ENCODE measurements at places on chromosomes 3 and 15.

GRCh38 chr3:48595526-48596121, 495 bp upstream of the COL7A1 start:
- peak; percentile 48 for DNase-seq

GRCh38 chr15:101718896-101719295, 5.4 kb downstream of the TARS3 start:
- no peak for DNase-seq

- DNase-seq, result no peak
Observed at GRCh38 chr3:126979046-126979628, 3.8 kb upstream of the PLXNA1 start.

DNA sequence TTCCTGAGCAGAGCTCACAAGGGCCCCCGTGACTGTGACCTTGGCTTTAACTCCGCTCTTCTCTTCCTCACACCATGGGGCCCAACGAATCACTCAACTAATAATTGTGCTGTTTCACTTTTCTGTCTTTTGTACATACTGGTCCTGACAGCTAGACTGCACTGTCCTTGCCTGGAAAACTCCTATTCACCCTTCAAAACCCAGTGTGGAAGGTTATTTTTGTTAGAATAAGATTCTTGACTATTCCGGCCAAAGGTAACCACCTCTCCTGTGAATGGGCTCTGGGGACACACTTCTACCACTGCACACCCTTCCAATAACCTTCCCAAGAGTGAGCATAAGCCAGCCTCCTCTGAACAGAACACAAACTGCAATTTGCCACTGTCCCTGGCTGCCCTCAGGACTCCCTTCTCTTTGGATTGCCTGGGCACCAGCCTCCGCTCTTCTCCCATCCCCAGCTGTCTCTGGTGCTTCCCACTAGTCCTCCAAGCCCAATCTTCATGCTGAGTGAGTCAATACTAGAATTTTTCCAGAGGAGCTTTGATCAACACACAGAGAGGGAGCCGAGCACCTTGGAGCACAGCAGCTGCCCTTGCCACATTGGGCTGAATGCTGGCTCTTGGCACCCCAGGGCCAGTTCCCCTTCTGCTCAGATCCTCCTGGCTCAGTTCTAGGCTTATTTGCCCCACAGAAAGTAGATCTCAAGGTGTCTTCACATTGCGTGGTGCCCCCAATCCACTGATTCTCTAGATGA, 2.1 kb downstream of the SCN5A start:
- no peak for DNase-seq

DNA sequence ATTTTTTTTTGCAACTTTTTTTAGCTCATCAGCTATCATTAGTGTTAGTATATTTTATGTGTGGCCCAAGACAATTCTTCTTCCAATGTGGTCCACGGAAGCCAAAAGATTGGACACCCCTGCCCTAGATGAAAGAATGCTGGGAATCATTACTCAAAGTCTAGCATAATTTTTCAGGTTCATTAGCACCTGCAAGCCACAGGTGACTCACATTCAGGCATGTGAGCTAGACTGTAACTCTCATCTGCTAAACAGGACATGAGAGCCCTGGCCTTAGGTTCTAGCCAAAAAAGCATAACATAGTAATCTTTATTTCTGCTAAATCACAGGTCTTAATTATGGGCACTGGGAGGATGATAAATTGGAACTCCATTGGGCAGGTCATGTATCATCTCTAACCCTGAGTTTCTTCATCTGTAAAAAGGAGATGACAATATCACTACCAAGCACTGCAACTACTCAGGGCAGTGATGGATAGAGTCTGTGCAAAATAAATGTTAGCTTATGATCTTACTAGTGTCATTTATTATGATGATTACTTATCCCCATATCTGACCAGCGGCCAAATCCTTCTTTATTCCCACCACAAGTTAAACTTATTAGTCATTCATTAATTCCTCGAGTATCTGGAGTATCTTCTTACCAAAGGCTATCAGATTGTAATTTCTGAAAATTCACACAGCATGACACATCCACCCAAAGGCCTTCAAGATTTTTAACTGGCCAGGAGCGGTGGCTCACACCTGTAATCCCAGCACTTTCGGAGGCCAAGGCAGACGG, 125.0 kb downstream of the PLD1 start:
- DNase-seq, result no peak

DNA sequence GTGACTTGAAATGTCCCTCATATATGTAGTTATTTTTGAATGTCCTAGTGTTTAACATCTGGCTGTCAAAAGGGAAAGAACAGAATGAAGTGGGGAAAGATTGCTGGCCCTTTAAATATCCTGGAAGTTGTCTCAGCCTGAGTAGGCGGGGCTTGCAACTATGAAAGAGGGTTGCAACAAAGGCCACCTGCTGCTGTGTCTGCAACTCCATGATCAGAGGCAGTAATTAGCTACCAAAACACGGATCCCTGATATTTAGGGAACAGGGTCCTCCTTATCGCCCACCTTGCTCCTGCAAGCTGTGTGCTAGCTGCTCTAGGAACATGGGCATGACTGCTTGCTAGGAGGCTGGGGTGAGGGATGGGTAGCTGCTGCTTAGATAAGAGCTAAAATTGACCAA, 100.2 kb upstream of the CFAP20DC start:
- DNase-seq, result peak; percentile 68

GRCh38 chr3:191961022-191961421, 500.1 kb downstream of the PYDC2 start:
- no peak for DNase-seq

DNA sequence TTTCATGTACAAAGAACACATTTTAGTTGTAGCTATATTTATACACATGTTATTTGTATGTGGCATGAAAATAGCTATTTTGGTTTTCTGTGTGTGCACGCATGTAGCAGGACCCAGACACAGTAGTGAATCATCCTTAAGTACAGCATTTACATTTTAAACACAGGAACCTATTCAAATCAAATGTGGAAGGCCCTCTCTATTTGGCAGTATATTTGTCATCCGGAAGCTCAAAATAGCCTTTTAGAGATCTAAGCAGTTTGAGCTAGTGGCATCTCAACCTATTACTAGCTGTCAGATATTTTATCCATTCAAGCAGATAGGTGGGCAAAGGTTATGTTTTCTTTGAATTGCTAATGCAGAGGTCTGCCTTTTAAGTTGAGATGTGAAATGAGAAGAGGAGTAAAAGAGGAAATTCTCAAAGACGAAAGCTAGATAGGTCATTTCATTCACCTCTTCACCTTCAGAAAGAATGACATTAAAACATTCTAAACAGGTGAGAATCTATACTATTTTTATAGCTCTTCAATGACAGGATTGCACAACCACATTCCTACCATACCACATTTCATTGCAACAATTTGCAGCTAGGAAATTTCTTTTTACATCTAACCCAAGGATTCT, 46.3 kb upstream of the TIPARP start:
- DNase-seq, result peak; percentile 38

GRCh38 chr3:115784739-115785536, 161.6 kb downstream of the GAP43 start:
- DNase-seq, result no peak

DNA sequence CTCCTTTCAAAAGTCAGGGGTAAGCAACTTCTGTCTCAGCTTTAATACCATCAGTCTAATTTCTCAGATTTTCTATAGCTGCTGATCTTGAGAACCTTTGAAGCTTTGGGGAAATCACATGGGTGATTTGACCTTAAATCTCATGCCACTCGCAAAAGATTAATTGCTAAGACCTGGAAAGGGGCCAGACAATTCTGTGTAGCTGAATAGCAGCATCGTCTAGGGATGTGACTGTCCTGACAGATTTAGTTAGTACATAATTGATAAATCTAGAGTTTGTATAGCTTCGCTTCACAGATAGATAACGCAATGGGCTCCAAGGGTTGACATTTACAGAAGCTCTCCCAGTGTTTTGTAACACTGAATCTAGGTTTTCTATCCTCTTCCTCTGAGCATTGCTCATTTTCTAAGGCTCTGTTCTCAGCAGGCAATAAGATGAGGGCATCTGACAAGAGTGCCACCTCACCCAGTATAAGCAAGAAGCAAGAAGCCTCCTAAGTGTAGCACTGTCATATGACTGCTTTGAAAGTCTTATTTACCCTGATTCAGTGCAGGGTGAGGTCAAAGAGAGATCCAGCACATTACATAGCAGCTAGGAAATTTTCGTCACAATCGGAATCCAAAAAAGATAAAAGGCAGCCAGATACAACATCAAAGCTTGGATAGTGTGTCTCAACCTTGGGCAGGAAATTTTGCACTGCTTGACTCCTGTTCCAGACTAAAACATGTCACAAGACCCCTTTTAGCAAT, 47.7 kb upstream of the DUT start:
- no peak for DNase-seq

GRCh38 chr3:10379961-10380360, 59.0 kb upstream of the SEC13 start:
- DNase-seq, result no peak

DNA sequence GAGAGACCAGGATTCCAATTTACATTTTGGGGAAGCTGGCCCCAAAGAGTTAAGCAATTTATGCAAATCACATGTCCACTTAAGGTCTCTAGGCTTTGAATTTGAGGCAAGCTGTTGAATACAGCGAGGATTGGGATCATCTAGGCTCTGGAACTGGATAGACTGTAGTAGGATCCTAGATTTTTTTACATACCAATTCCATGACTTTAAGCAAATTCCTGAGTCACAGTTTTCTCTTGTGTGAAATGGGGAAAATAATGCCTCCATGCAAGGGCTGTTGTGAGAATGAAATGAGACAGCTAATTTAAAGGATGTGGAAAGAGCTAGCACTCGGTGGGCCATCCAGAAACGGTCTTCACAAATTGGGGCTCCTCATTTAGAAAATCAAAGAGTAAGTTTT, 103.4 kb downstream of the MINAR1 start:
- DNase-seq, result no peak

DNA sequence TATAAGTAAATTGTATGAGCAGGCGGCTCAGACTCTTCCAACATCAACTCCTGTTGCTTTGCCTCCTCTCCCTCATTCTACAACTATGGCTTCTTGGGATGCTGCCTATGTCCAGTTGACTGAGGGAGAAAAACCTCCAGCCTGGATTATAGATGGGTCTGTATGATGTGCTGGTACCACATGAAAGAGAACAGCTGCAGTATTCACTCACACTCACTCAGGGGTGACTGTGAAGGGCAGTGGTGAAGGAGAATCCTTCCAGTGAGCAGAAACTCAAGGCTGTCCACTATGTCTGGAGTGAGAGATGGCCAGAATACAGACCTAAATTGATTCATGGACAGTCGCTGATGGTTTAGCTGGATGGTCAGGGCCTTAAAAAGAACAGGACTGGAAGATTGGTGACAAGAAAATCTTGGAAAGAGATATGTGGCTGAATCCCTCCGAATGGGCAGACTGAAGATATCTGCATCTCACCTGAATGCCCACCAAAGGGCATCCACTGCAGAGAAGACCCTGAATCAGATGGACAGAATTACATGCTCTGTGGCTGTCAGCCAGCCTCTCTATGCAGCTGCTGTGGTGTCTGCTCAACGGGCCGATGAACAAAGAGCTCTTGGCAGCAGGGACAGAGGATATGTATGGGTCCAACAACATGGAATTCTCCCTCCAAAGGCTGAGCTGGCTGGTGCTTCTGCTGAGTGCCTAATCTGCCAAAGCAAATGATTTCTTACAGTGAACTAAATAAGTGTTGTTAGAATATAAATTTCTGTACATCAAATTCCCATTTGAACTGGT, 1.9 kb upstream of the BCL2L10 start:
- no peak for DNase-seq

DNA sequence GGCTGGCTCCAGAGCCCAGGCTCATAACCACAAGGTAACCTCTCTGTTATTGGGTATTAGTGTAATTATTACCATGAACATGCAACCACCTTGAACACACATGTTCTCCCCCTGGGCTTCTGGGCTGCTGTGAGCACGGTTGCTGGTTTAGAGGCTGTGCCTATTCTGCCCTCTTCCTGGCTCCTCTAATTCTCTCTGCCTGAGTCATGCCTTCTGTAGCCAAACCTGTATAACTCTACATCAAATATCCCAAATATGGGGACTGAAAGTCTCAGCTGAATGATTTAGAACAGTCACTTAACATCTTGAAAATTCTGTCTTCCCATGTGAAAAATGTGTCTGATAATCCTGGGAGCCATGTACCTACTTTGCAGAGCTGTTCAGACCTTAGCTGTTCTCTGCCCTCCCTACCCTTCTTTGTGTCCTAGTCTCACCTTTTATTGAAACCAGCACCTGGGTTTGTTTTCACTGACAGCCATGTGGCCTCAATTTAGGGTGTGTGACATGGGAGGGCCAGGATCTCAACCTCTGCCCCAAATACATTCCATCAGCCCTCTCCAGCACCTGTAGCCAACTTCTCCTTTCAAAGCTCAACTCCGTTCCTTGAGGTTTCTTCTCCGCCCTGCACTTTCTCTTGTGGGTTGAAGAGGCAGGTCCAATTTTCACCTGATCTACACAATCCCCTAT, 60.7 kb downstream of the PDZRN3 start:
- DNase-seq, result no peak

- no peak for DNase-seq
Observed at GRCh38 chr15:74504418-74504817, 36.6 kb upstream of the ARID3B start.

GRCh38 chr3:42728056-42728455, 25.5 kb upstream of the HHATL start:
- DNase-seq, result no peak

GRCh38 chr3:166110102-166110501, 272.9 kb upstream of the BCHE start:
- no peak for DNase-seq

DNA sequence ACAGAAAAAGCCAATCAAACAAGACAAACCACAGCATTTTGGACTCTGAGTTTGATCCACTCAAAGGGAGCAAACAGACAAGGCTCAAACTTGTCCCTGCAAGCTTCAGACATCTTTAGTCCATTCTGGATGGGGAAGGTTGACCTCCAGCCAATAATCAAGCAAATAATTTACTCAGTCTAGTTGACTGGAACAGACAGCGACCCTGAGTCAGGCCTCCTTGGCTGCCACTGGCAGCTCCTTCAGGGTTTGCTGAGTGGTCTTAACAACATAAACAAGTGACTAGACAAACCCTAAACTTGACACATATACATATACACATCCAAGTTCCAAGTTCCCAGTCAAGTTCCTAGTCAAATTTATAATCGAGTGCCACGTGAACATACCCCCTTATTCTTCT, 313.9 kb downstream of the POLQ start:
- no peak for DNase-seq

- DNase-seq, result no peak
Observed at GRCh38 chr3:39025222-39025970, 26.3 kb downstream of the SCN11A start.

GRCh38 chr3:115134648-115135347, 12.3 kb downstream of the ZBTB20 start:
- DNase-seq, result no peak

GRCh38 chr15:67043939-67044771, 21.2 kb upstream of the SMAD3 start:
- DNase-seq, result peak; percentile 87

- DNase-seq, result no peak
Observed at GRCh38 chr15:98743177-98743576, 94.8 kb downstream of the IGF1R start.

- no peak for DNase-seq
Observed at GRCh38 chr3:148948913-148949657, 42.3 kb upstream of the GYG1 start.

Measured in GM23338 (cell line).